ENCODE measurements at places on chromosomes 7 and 10.

DNA sequence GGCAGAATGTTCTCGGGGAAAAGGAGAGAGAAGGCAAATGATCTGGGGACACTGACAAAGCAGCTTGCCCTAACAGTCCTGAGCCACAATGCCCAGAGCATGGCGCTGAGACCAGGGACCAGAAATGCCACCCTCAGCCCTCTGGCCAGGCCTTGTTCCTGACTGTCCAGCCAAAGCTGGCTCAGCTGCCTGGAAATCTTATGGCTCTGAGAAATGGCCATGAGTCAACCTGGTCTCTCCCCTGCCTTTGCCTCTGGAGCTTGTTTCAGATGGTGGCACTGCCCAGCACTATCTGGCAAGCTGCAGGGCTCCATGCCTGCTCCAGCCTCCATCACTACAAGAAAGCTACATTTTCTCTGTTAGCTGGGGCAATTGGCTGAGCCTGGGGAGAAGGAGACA, 90.5 kb upstream of the PLXNA4 start:
- DNase-seq: no peak

DNA sequence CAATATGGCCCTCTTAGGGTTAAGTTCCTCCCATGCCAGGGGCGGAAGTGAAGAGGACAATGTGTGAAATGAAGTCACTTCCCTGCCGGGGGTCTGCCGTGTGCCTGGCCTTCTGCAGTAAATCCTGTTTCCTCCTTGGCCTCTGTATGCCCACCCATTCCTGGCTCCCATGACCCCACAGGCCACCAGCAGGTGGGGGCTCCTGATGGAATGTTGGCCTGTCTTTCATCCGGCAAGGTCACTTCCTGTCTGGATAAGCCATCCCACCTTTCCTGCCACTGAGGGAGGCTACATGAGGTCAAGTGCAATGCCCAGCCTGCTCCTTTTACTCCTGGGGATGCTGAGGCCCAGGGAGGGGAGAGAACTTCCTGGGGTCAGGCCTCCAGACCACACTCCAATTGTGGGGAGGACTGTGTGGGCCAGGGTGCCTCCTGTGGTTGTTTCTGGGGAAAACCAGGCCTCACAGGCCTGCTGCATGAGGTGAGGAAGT, 22.3 kb downstream of the PALD1 start:
- peak; percentile 24 for DNase-seq

DNA sequence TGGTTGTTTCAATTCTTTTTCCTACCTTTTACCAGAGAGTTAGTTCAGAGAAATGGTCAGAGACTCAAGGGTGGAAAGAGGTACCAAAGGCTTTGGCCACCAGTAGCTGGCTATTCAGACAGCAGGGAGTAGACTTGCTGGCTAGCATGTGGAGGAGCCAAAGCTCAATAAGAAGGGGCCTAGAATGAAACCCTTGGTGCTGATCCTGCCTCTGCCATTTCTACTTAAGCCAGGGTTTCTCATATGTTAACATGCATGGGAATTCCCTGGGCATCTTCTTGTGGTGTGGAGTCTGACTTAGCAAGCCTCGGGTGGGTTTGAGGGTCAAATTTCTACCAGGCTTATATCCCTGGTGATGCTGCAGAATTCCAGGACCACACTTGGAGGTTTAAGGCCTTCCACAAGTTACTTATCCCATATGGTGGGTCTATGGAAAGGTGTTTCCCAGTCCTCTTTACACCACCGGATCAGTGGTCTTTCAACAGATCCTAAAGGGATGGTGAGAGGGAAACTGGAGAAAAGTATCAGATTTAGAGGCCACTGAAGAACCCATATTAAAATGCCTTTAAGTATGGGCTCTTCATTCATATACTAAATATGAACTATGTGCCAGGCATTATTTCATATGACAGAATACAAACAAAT, 3.2 kb downstream of the IL6 start:
- DNase-seq: no peak

GRCh38 chr10:103660364-103661197, 167.1 kb downstream of the NEURL1 start:
- peak; percentile 47 for DNase-seq

DNA sequence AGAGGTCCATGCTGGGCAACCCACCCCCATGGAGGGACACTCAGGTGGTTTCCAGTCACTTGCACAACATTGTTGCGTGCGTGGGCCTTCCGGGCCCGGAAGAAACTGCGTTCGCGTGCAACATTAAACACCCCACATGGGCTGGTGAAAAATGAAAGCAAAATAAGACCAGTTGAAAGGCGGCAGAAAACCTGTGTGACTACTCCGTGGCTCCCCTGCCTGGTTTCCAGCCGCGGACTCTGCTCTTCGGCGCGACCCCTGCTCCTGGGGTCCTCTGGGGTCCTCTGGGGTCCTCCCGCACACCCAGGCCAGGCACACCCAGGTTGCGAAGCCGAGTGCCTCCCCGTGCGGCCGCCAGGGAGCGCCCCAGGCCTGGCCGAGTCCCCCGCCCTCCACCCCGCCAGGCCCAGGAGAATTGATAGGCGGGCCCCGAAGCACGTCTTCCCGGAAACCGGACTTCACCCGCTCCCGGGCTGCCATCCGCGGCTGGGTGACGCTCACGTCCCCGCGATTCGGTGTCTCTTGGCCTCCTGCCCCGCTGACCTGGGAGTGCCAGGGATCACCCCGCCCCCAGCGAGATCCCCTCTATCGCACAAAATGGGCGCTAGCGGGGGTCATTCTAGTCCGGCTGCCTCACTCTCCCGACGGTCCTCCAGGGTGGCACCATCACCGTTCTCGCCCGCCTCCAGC, 1.9 kb upstream of the SH2D4B start:
- DNase-seq: peak; percentile 39

DNA sequence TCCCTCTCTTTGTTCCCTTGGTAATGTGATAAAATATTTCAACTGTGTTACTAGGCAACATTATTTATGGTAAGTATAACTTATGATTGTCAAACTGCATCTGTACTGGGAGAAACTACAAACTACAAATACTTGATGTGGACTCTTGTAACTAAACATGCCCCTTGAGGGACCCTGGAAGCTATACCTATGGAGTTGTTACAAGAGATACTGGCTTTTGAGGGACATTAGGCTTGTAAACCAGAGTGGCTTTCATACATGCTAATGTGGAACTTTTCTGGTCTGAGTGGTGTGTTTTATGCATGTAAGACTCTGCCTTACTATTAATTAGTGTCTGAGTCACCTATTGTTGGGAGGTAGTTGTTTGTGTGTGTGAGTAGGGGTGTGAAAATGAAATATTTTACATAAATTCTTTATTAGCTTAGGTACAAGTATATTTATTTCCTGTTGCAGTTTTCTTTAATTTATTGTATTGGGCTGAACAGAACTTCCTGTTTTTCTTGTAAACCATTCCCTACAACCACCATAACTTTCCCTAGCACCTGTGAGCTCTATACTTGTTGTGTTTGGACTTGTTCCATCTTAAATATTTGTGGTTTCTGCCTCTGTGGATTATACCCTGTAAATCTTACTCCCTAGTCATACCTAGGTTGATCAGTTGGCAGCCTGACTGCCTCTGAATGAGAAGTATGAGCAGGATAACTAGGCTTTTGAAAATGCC, 49.8 kb downstream of the STK31 start:
- DNase-seq: no peak
